ENCODE measurements at places on chromosomes 1 and 21.

DNA sequence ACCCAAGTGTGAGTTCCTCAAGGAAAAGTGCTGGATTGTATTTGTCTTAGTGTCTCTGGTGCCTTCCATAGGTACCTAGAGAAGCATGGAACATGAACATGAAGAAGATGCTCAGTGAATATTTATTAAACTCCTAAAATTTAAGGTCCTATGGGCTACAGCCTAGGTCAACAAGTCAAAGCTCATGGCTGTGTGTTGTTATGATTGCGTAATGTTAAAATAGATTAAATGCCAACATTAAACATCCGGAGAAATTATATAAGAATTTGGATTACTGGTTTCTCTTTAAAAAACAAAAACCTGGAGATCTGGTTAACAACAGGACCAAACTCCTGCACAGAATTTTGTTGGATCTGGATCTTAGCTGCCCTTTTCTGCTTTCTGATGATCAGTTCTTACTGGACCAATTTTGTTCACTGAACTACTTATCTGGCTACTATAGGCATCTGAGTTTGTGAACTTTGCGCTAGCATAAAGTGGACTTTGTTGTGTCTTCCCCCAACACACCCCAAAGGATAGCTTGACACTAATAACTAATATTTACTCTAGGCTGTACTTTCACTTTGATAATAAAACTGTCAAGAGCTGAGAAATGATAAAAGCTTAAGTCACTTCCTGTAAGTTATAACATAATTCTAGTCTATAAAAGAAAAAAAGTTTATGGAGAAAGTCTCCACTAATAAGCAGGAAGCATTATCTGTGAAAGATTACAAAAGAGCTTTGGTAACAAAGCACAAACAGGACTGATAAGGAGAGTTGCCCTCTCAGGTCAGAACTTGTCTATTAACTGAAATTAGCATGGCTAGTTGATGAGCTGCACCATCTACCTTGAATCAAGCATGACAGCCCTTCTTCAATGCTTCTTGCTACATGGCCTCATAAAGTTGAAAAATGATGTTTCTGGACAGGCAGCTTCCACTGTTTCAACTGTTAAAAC, 20.7 kb downstream of the F5 start:
- DNase-seq = no peak

DNA sequence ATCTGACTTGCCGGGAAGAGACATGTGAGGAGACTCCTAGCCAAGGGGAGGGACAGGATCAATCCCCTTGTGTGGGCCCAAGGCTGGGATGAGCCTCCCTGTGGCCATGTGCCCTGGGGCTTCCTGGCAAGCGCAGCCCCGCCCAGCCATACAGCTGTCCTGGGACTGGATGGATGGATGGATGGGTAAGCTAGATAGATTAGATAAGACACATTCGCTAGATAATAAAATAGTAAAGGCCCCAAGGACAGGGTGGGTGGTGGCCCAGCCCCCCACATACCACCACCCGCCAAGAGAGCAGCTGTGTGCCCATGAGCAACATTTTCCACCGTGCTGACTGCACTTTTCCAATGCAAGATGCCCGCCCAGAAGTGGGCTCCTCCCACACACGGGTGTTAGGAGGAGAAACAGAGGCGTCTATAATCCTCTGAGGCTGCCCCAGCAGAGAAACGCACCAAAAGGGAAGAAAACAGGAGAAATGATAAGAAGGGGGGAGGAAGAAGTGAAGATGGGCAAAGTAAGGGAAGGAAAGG, 25.1 kb downstream of the ZBTB17 start:
- DNase-seq = no peak

GRCh38 chr1:45437323-45437722, 53.6 kb downstream of the TESK2 start:
- DNase-seq = no peak

DNA sequence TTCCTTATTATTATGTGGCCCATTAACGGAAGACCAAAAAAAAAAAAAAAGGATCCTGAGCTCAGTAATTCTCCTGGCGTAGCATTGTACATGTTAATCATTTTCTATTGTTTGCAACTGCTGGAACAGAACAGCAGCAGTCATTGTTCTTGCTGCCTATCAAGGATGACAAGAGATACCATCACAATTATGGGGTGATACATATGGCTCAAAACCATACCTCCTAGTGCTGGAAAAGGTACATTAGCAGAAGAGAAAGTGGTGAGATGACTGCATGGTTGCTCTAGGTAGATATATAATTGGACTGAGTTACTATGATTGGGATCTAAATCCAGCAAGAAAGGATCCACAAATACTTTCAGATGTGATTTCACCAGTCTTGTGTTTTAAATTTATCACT, 13.3 kb upstream of the TLR5 start:
- DNase-seq = no peak

- no peak for DNase-seq
These were observed 240.7 kb downstream of the BARHL2 start for GRCh38 chr1:90476411-90476810.
